Kidney (tissue), 22 donors: ENCODE measurements at places on chromosomes 7 and 10. TPM values are rescaled to one million over a fixed set of nuclear protein-coding genes. Genes with fewer than 3 reads are reported as not detected.

DNAJC12 gene
- polyA plus RNA-seq = 33.9 TPM

GRCh38 chr10:387909-388660 is 252.8 kb downstream of the ZMYND11 start:
- no peak for DNase-seq

DNA sequence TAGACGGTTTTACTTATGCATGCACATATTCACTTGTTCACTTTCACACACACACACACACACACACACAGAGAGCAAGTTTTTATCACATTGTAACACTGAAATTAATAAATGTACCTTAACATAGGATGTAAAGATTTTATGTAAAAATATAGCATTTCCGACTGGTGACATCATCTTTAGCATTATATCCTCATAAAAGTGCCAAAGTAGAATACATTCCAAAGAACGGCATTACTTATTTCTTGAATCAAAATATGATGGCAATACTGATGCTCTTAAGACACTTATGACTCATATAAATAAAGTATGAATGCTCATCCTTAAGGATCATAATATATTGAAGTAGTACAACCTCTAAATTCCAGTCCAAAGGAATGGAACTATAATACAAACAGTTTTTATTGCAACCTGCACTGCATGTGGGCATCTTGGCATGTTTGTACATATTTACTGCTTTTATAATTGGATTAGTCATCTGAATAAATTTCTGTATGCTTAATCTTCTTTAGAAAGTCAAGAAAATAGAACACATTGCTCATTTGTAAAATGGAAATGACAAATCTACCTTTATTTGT is 290.0 kb upstream of the SEMA3A start:
- no peak for DNase-seq

DNA sequence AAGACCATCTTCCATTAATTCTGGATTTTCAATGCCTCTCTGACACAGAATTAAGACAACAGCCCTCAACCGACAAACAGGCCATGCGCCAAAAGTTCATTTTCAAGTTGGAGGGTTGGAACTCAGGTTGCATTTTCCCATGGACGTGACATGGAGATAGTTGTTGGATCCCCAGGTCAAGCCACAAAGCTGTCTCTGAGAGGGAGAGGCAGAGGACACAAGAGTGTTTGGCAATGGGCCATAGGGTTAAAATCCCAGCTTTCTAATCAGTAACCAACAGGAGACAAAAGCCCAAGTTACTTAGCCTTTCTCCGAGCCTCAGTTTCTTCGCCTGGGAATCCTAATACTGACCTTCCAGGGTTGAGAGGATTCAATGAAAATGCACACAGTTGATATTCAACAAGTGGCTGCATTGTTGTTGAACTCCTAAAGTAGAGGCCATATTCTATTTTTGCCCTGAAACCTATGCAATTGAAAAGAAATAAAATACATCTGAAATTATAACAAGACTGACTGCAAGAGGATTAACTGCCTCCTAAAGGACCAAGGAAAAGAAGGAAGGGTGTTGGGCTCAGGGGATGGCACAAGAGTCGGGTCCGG is 44.3 kb downstream of the SORBS1 start:
- DNase-seq = no peak

GRCh38 chr10:51112013-51112412 is 37.7 kb downstream of the PRKG1 start:
- DNase-seq = no peak

- DNase-seq = no peak
Measured at GRCh38 chr10:17231788-17232187, 3.7 kb downstream of the VIM start.

DNA sequence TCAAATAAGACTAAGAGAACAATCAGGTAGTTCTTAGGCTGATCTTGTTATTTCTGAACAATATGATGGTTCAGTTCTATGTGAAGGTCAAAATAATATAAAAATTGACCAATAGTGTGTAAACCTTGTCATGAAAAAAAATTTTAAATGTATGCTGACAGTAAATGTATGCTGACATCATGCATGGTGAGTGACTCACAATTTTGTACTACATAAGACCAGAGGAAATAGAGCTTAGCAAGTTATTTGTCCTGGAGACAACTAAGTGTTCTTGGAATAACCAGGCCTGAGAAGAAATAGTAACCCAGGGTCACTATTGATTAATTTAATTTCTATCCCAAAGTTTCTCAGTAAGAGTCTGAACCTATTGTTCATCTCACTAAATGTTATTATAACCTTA is 182.2 kb upstream of the PCDH15 start:
- no peak for DNase-seq
